ENCODE measurements at places on chromosomes 6 and 20. TPM values are rescaled to one million over a fixed set of nuclear protein-coding genes. Genes with fewer than 3 reads are reported as not detected.
A peak's percentile ranks its signal among the peaks of the same experiment; 100 is the strongest.

RIMS1 gene
- total RNA-seq, result not detected

GRM1 gene
- total RNA-seq, result not detected

DYNLRB1 gene
- total RNA-seq, result 93.6 TPM

- no peak for DNase-seq
- H3K27me3 ChIP-seq, result no peaks in the 10 kb centered on the region
- peaks cover 23% of the 10 kb centered on the region for H3K4me1 ChIP-seq
These were observed 63.2 kb downstream of the E2F3 start for GRCh38 chr6:20464847-20465246.

- H3K4me3 ChIP-seq, result no peak overlapping the region
- peaks cover 2% of the 10 kb centered on the region for H3K4me1 ChIP-seq
- H3K27ac ChIP-seq, result no peak overlapping the region
- peaks cover 8% of the 10 kb centered on the region for H3K27me3 ChIP-seq
These were observed 23.9 kb downstream of the PXDC1 start for GRCh38 chr6:3727593-3728108.

GRCh38 chr20:62583424-62583920, 58.8 kb upstream of the SLCO4A1 start:
- no peak overlapping the region for H3K27ac ChIP-seq
- peaks cover 45% of the 10 kb centered on the region for H3K27me3 ChIP-seq
- no peak overlapping the region for H3K4me3 ChIP-seq
- H3K36me3 ChIP-seq, result no peaks in the 10 kb centered on the region
- no peak for DNase-seq

- no peak overlapping the region for H3K4me3 ChIP-seq
- H3K36me3 ChIP-seq, result no peaks in the 10 kb centered on the region
- no peak overlapping the region for H3K27ac ChIP-seq
- peaks cover 4% of the 10 kb centered on the region for H3K4me1 ChIP-seq
- H3K27me3 ChIP-seq, result peaks cover 2% of the 10 kb centered on the region
These were observed 155.4 kb upstream of the SYNDIG1 start for GRCh38 chr20:24314053-24314452.

GRCh38 chr6:159832946-159833345, 32.9 kb downstream of the PNLDC1 start:
- no peak overlapping the region for H3K4me3 ChIP-seq
- H3K4me1 ChIP-seq, result peaks cover 10% of the 10 kb centered on the region
- H3K36me3 ChIP-seq, result no peaks in the 10 kb centered on the region
- peaks cover 8% of the 10 kb centered on the region for H3K27me3 ChIP-seq

- H3K4me3 ChIP-seq, result no peak overlapping the region
- H3K27ac ChIP-seq, result no peak overlapping the region
These were observed 263.7 kb downstream of the TAF4 start for GRCh38 chr20:61801857-61802442.

DNA sequence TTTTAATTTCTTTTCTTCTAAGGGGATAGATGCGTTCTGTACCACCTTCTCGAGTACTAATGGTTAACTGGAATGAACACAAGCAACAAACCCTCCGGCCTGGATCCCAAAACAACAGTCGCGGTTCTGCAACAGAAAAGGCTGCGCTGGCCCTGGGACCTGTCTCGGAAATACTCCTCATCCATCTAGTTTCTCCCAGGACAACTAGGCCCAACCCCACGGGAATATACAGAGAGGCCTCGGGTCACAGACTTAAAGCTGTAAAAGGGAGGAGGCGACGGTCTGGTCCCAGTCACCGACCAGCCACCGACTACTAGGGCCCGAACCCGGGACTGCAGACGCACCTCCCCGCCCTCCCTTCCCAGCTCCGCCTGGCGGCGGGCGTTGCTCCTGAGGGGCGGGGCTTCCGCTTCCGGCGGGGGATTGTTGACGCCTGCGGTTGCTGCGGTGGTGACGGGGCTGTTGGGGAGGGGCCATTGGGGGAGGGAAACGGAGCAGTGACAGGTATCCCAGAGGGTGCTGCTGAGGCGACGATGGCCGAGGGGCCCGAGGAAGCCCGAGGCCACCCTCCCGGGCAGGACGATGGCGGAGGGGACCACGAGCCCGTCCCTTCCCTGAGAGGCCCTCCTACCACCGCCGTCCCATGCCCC, at the start of gene FAM8A1:
Gene FAM8A1 (plus strand): TSS at position 426 of the 650 bp plus-strand sequence. CDS start 108 bp downstream, at position 534.
- H3K36me3 ChIP-seq, result peaks cover 13% of the 10 kb centered on the region
- peak within 1 kb of the TSS; percentile 81 for H3K4me3 ChIP-seq
- H3K27me3 ChIP-seq, result no peaks in the 10 kb centered on the region
- H3K27ac ChIP-seq, result peak within 1 kb of the TSS; percentile 86
- H3K4me1 ChIP-seq, result peaks cover 33% of the 10 kb centered on the region

Data from activated CD8-positive, alpha-beta memory T cell treated with anti-CD3 and anti-CD28 coated beads, Interleukin-2, amount 10 ng/mL, durations not matched to agents 7 days and 5 days (primary cell).